ENCODE measurements at places on chromosomes 5 and 9.

DNA sequence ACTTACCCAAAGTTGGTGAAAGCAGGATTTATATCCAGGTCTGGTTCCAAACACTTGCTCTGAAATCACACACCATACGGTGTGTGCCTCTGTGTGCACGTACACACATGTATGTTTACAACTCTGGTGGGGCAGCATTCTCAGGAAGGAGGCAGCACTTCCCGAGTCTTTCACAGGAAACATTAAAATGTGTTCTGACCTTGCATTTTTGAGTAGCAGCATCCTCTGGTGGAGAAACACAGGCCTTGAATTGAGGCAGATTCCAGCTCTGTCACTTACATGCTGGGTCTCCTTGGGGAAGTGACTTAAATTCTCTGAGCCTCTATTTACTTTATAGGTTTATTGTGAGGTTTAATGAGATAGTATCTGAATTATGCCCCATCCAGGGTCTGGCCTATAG lies 126.4 kb downstream of the RGS3 start:
- no peak for DNase-seq

GRCh38 chr5:109803854-109804253 lies 114.1 kb downstream of the MAN2A1 start:
- no peak for DNase-seq

- DNase-seq, result no peak
Observed at GRCh38 chr5:43802119-43802518, 199.1 kb downstream of the NNT start.

- no peak for DNase-seq
Observed at GRCh38 chr5:43232943-43233833, 41.2 kb downstream of the NIM1K start.

DNA sequence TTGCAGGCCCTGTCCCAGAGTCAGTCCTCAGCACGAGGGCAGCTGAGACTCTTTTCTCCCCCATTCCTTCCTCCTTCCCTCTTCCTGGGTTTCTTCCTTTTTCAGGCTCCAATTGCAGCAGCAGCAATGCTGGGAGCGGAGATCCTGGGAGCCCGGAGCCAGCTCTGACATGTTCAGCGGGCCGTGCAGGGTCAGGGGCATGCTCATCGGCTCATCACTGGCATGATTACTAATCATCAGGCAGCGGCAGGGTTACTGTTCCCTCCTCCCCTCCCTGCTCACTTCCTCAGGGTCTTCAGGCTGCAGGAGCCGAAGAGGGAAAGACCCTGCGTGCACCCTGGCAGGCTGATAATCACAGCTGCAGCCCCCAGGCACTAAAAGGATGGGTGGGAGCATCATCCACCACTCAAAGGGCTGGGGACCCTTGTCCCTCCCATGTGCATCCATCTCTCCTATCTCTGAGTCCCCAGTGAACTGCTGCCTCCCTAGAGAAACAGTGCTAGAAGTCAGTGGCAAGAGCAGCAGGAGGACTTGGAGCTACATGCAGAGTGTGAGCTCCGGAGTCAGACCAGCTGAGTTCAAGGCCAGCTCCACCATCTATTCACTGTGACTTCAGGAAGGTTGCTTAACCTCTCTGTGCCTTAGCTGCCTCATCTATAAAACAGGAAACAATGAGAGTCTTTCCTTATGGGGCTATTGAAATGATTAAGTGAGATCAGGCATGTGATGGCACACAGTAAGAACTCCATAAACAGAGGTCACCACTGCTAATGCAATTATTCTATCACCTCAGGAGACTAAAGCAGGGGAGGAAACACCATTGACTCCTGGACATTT lies 7.8 kb upstream of the KCNIP1 start:
- no peak for DNase-seq

All from stimulated activated CD4-positive, alpha-beta T cell treated with anti-CD3 and anti-CD28 coated beads, Interleukin-15, amount 100 ng/mL, for 48 hours (primary cell).